Hepatocyte (in vitro differentiated cells): ENCODE measurements at places on chromosomes 16 and 17. TPM values are rescaled to one million over a fixed set of nuclear protein-coding genes. Genes with fewer than 3 reads are reported as not detected.
A peak's percentile ranks its signal among the peaks of the same experiment; 100 is the strongest.

The EME1 gene
- 5.1 and 7.2 TPM in 2 replicates for polyA plus RNA-seq

The SLC16A3 gene
- polyA plus RNA-seq = 114 and 125 TPM in 2 replicates

The SYT17 gene
- polyA plus RNA-seq = 6.9 and 7.3 TPM in 2 replicates

The CCL1 gene
- not detected in 2 replicates for polyA plus RNA-seq

The HSD11B2 gene
- 2.3 and 4.2 TPM in 2 replicates for polyA plus RNA-seq

The LCAT gene
- 44.6 and 47.3 TPM in 2 replicates for polyA plus RNA-seq

The TNFRSF13B gene
- not detected in 2 replicates for polyA plus RNA-seq

The MTHFSD gene
- polyA plus RNA-seq = 11.5 and 15.3 TPM in 2 replicates

The CSH1 gene
- polyA plus RNA-seq = 0.26 TPM in 1 of 2 replicates, not detected in the other

The TNS4 gene
- polyA plus RNA-seq = 0.07 TPM in 2 replicates

The VASN gene
- 55.9 and 64.2 TPM in 2 replicates for polyA plus RNA-seq

The HCRT gene
- not detected in 2 replicates for polyA plus RNA-seq

DNA sequence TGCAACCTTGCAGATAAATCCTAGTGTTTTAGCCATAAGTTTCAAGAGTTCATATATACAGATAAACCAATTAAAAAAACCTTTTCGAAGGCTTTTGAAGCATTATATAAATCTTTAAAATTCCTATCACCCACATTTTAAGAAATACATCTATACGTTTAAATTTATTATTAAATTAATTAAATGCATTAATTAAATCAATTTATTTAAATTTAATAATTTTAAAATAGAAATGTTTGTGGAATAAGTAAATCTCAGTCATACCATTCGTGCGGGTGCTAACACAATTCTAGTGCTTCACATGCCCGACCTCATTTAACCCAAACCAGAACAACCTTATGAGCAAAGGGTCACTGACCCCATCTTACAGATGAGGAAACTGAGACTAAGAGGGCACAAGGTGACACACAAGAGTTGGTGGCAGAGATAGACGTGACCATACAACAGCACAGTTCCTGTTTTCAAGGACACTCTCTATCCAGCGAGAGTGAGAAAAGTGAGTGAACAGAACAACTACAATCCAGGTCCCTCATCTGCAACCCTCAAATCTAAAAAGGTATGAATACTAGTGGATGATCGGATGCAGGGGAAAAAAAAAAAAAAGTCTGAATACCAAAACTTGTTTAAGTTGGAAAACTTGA lies 1.4 kb downstream of the NSMCE1 start:
- no peak for DNase-seq
- peaks cover 10% of the 10 kb centered on the region for H3K4me1 ChIP-seq
- no peak overlapping the region for H3K27ac ChIP-seq
- no peak overlapping the region for H3K4me3 ChIP-seq
- H3K27me3 ChIP-seq = no peaks in the 10 kb centered on the region

DNA sequence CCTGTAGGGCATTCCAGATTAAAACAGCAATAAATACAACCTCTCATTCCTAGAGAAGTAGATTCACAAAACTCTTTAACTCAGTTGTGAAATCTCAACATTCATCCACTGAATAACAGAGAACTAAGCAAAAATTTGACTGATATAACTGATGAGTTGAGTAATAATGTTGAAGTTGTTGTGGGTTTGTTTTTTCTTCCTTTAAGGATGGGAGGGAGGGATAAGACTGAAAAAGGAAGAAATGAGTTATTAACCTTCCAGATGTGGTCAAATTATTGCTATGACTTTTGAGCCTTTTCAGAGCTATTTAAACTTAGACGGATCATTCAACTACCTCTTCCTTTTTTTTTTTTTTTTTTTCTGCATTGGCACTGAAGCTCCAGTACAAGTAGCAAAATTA lies 38.6 kb downstream of the SKAP1 start:
- H3K4me3 ChIP-seq = no peak overlapping the region
- no peaks in the 10 kb centered on the region for H3K36me3 ChIP-seq
- H3K4me1 ChIP-seq = no peaks in the 10 kb centered on the region
- no peak for DNase-seq
- H3K27me3 ChIP-seq = peaks cover 10% of the 10 kb centered on the region

DNA sequence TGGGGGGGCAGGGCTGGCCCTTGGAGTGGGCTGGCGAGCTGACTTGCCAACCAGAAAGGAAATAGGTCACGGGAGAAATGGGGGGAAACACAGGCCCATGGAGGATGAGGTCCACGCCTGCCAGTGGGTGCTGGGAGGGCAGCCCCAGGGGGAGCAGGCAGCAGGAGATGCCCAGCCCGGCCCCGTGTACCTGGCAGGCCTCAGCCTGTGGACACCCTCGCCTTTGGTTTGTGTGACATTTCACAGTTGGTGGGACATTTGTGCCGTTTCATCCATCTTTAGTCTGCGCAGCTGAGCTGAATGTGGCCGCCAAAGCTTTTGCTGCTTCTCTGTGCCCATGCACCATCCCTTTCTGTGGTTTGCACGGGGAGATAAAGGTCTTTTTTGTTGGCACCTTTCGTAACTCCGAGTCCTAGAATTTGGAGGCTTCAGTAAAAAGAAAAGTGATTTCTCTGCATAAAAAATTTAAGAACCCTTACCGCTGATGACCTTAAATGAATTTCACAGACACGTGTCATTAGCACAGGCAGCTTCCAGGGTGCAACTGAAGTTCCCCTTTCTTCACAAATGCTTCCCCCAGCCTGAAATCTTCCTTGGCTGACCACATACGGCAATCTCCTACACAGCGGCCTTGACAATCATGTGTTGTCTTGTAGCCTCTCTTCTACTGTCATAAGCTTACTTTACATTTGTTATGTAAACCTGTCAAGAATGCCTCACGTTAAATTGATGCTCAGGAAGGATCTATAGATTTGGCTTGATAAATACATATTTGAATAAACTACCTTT lies 193.6 kb downstream of the RPTOR start:
- H3K36me3 ChIP-seq = no peaks in the 10 kb centered on the region
- no peak for DNase-seq
- H3K4me3 ChIP-seq = no peak overlapping the region
- H3K27me3 ChIP-seq = no peaks in the 10 kb centered on the region
- no peaks in the 10 kb centered on the region for H3K4me1 ChIP-seq
- H3K27ac ChIP-seq = no peak overlapping the region

GRCh38 chr17:76732734-76733617 lies 4.2 kb downstream of the SRSF2 start:
- H3K27ac ChIP-seq = no peak overlapping the region
- peaks cover 14% of the 10 kb centered on the region for H3K4me1 ChIP-seq
- no peak overlapping the region for H3K4me3 ChIP-seq
- no peaks in the 10 kb centered on the region for H3K27me3 ChIP-seq

- peak; percentile 93 for DNase-seq
- peak within 1 kb of the TSS; percentile 59 for H3K4me3 ChIP-seq
- H3K27ac ChIP-seq = peak within 1 kb of the TSS; percentile 97
- H3K4me1 ChIP-seq = peaks cover 23% of the 10 kb centered on the region
- H3K27me3 ChIP-seq = no peaks in the 10 kb centered on the region
Observed at GRCh38 chr17:5419959-5420653, at the start of gene RPAIN. RPAIN (plus strand) TSS chr17:5420182; CDS start chr17:5420211, 29 bp downstream.

DNA sequence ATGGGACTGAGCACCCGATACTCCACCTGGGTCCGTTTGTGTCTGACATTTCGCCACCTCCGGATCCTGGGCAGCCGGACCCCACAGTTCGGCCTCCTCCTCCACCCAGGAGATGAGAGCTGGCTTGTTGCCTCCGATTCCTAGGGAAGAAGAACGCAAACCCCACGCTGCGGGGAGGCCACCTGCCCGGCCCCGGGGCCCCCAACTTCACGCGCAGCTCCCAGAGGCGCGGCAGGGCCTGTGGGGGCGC lies 542 bp downstream of the ZNF764 start:
- DNase-seq = no peak
- peak overlapping the region; percentile 35 for H3K4me3 ChIP-seq
- H3K4me1 ChIP-seq = peaks cover 18% of the 10 kb centered on the region
- H3K27me3 ChIP-seq = no peaks in the 10 kb centered on the region
- H3K27ac ChIP-seq = peak overlapping the region; percentile 93

DNA sequence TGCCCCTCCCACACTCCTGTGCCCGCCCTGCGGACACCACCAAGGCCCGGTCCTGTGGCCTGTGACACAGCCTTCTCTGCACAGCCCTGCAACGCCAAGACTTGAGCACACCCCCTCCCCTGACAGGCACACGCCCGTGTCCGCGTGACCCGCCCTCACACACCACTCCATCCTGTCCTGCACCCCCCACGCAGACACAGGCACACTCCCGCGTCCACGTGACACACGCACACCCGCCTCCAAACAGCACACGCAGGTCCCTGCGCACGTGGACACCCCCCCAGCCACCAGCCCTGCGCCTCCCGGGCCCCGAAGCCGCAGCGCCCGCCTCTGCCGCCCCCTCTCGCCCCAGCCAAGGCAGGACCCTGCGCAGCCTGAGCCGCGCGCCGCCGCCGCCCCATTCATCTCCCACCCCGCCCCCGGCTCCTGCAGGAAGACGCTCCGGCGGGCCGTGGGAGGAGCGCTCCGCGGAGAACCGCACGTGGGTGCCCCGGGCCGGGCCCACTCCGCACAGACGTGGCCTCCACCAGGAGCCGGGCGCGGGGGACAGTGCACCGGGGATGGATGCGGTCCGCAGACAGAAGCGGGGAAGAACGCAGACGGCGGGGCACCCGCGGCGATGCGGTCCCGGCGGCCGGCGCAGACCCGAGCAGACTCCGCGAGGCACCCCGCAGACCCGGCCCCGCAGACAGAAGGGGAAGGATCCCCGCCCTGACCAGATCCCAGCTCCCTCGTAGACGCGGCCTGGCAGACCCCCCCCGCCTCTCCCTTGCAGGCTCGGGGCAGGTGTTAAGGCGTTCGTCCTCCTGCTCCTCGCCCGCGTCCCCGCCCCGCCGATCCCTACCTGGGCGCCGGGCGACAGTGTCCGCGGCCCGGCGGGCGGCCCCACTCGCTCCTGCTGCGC lies 506 bp downstream of the CAMKK1 start:
- peak overlapping the region; percentile 78 for H3K4me3 ChIP-seq
- H3K36me3 ChIP-seq = no peaks in the 10 kb centered on the region
- H3K27me3 ChIP-seq = no peaks in the 10 kb centered on the region
- peak; percentile 81 for DNase-seq
- H3K4me1 ChIP-seq = peaks cover 40% of the 10 kb centered on the region
- H3K27ac ChIP-seq = peak overlapping the region; percentile 59

GRCh38 chr16:54174201-54174600 lies 112.4 kb downstream of the IRX3 start:
- no peak for DNase-seq
- peaks cover 3% of the 10 kb centered on the region for H3K27me3 ChIP-seq
- no peak overlapping the region for H3K4me3 ChIP-seq

DNA sequence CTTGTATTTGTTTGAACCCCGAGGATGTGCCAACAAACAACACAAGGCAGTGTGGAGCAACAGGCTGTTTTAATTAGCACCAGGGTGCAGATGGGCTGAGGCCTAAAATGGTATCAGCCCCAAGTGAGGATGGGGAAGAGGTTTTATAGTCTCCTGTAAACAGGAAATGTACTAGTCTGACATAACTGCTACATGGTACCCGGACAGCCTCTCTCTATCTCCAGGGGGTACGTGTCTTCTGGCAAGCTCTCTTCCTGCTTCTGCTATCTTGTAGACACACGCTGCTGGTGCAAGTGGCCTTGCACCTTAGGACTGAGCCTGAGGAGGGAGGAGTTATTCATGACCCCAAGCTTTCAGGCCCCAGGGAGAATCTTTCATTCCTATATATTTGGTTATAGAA lies 2451.0 kb downstream of the TP53TG3F start:
- no peaks in the 10 kb centered on the region for H3K27me3 ChIP-seq
- DNase-seq = no peak
- no peaks in the 10 kb centered on the region for H3K4me1 ChIP-seq
- H3K36me3 ChIP-seq = no peaks in the 10 kb centered on the region
- no peak overlapping the region for H3K27ac ChIP-seq

DNA sequence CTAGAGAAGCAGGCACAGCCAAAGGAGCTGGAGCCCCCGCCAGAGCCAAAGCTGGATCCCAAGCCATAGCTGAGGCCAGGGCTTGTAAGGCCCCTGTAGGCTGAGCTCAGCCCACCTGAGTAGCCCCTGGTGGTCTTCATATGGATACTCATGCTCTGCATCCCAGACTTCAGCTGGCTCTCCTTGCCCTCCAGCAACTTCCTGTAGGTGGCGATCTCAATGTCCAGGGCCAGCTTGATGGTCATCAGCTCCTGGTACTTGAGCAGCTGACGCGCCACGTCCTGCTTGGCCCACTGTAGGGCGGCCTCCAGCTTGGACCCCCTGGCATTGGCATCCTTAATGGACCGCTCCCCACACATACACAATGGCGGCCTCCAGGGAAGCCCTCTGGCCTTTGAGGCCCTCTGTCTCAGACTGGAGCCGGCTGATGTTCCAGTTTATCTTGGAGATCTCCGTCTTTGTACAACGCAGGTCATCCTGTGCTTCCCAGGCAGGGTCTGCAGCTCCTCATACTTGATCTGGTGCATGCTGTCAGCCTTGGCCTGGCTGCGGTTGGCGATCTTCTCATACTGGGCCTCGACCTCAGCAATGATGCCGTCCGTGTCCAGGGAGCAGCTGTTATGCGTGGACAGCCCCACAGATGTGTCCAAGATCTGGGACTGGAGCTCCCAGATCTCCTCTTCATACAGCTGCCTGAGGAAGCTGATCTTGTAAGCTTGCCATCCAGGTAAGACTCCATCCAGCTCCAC lies 28.9 kb downstream of the IKZF3 start:
- H3K27me3 ChIP-seq = no peaks in the 10 kb centered on the region
- no peak overlapping the region for H3K4me3 ChIP-seq
- H3K27ac ChIP-seq = no peak overlapping the region
- H3K36me3 ChIP-seq = no peaks in the 10 kb centered on the region
- H3K4me1 ChIP-seq = no peaks in the 10 kb centered on the region
- no peak for DNase-seq

DNA sequence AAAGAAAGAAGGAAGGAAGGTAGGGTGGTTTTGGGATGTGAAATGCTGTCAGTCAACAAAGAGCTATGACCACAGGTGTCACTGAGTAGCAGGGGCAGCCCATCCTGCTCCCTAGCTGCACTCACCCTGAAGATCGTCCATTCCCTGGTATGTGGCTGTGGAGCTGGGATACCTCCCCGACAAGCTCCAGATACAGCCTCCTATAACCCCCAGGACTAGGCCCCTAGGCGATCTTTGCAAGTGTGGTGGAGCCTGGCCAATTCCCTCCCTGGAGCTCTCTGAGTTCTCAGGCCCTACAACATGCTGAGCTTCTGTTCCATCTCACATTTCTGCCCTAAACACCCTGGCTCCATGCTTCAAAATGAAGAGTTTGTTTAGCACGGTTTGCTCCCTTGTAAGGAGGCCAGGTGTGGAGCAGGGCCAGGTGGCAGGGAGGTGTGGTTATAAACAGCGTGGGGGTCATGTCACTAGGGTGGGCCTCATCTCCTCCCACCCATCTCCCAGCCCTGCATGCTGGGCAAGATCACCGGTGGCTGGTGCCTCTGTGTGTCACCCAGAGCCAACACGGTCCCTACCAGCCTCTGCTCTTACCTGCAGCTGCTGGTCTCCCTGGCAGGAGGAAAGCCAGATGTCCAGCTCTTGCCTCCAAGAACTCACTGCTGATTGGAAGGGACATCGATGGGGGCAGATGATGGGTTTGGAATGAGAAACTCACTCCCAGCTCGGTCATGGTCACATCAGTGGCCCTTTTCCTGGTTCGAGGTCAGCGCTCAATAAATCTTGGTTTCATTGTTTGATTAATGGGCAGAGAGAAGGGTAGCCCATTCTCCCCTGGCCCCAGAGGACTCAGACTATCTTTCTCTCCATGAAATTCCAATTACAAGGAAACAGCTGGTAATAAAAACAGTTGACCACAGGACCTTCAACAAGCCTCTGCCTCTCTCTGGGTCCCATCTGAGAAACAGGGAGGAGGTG lies 511.0 kb upstream of the CDH5 start:
- DNase-seq = no peak
- no peak overlapping the region for H3K27ac ChIP-seq
- H3K36me3 ChIP-seq = no peaks in the 10 kb centered on the region
- no peaks in the 10 kb centered on the region for H3K4me1 ChIP-seq
